ENCODE measurements at places on chromosomes 2 and 18.

DNA sequence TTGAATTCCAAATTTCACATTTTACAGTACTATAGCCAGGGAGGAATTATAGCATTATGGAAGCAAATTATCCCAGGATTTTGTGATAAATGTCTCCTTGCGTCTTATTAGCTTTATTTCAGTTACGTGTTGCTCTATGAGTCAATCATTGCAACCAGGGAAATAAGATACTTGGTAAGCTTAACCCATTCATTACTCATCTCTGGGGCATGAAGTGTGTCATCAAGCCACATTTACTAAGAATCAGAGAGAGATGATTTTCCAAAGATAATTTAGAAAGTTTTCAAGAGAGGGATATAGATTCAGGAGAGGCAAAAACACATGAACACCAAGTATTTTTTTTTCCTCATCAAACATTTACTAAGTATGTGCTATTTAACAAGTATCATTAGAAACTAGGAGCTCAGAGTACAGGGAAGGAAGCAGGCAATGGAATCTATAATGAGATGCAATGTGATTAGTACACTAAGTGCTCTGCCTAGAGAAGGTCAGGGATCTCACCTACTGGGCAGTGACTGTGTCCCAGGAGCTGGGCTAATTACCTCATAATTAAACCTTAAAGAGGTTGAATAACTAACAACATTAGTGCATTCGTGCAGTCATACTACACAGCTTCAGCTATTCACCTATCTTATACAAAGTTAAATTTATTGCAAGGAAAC is 217.8 kb upstream of the NXPH2 start:
- no peak for DNase-seq

DNA sequence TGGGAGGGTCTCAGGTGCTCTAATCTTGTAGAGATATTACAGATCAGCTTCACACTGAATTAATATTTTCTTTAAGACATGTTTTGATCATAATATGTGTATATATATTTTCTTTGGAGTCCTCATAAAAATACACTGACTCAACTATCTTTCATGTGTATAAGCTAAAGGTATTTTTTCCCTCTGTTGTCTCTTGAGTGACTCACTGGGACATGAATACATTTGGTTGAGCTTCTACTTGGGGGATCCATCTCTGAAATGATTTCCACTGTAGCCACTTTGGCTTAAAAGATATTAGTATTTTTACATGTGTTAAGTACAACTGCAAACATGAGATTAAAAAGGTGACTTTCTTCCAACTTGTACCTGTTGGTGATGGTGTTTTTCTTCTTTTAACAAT is 140.8 kb downstream of the TTN start:
- DNase-seq: no peak

DNA sequence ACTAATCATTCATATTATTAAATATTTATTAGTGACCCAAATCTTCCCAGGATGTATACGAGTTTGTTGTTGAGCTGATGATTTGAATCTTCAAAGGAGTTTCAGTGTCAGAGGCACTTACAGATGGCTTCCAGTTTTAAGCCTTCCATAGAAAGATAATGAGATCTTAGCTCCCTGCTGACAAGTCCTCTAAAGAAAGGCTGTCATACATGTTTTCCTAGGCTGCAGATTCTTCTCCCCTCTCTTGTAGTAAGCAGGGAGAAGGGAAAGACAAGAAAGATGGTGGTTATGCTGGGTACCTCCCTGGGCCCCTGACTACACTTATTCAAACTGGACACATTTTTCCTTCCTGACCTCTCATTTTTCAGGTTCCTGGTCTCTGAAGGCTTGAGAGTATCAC is 8.1 kb upstream of the GAREM1 start:
- DNase-seq: no peak

DNA sequence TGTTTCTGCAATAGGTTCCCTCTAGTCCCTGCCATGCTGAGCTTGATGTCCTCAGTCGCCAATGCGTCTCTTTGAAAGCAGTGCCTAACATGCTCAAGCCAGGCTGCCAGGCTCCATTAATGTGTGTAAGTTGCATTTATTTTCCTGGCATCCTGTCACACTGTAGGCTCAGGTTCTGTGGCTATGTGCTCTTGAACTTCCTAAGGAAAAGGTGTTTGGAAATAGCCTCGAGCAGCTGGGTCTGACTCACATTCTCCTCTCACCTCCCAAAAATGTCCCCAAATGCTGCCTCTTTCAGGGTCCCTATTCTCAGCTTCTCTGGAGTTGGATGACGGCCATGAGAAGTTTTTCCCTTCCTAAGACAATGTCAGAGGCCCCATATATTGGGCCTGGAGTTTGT is 58.0 kb upstream of the SLC14A2 start:
- no peak for DNase-seq

GRCh38 chr2:167293172-167293781 is 405.0 kb downstream of the XIRP2 start:
- peak; percentile 45 for DNase-seq

DNA sequence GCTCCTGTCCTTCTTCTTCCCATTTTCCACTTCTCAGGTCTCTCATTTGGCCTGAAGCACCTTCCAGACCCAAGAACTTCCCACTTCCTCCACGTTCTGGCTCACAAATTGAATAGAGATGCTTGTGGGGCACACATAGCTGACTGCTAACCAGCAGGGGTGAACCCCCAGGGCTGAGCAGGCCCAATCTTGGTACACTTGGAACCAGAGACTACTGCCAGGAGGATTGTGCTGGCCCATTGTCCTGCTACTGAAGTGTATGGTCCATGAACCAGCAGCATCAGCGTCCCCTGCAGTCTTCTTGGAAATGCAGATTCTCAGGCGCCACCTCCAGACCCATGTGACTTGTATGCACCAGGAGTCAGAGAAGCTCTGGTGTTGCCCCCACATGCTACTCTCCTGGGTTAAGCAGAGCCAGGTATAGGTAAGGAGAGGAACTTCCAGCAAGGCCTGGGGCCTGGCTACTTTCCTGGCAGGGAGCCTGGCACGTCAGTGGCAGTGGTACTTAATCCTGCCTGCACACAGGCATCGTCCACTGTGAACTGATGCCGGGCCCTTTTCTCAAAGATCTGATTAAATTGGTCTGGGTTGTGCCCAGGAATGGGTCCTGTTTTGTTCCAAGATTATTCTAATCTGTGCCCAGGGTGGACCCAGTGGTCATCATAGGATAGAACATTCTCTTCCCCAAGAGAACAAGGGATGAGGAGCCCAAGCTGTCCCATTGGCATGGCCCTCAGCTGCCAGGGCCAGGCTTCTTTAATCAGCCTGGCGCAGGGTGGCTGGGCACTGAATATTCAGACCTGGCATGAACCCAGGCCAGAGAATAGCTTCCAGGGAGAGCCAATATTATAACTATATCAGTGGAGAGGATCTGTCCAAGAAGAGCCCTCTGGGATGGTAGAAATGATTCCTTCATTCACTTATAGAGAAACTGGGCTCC is 248.7 kb downstream of the SOX11 start:
- no peak for DNase-seq

- DNase-seq: no peak
Measured at GRCh38 chr2:138757384-138757783, 22.8 kb downstream of the NXPH2 start.

- DNase-seq: no peak
Measured at GRCh38 chr2:119028327-119029174, 86.6 kb downstream of the MARCO start.
